Right renal pelvis (tissue), 4 donors: ENCODE measurements at places on chromosomes 2 and 18.

DNA sequence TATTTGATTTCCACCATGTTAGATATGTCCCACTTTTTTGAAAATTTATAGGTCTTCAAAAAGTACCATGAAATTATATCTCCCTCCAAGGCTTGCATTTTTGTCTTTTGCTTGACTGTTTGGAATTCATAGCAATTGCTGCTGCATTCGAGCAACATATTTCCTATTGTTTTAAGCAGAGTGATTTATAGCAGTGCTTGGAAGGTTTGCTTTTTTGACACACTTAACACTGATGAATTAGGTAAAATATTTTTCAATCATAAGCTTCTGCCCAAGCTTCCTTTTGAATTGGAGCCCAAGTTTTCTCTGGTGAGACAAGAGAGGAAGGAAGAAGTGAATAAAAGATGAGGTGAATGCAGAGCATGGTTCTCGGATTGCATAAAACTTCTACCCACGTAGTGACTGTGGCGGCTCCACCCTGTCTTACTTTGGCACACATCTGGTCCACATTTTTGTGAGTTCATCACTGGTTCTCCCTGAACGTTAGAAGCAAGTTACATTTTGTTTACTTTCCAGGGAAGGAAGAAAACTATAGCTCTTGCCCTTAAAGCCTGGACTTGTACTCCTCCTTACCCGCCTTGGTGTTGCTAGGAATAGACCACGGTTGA lies 667.0 kb downstream of the TSN start:
- no peak for DNase-seq

DNA sequence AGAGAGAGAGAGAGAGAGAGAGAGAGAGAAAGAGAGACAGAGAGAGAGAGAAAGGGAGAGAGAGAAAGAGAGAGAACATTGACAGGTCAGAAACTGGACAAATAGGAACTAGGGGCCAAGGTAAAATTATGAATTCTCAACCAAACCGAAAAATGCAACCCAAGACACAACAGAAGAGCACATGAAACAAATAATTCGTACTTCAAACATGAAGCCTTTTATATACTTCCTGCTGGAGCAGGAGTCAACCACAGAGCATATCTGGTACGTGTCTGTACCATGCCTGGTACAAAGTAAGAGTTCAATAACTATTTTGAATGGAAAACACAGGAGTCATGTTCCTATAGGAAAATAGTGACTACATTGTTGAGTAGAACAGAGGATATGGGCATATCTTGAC lies 6.5 kb upstream of the VPS54 start:
- no peak for DNase-seq

GRCh38 chr2:197071213-197071612 lies 144.7 kb upstream of the PGAP1 start:
- no peak for DNase-seq

GRCh38 chr18:31246460-31246859 lies 71.5 kb upstream of the DSG1 start:
- DNase-seq, result no peak

DNA sequence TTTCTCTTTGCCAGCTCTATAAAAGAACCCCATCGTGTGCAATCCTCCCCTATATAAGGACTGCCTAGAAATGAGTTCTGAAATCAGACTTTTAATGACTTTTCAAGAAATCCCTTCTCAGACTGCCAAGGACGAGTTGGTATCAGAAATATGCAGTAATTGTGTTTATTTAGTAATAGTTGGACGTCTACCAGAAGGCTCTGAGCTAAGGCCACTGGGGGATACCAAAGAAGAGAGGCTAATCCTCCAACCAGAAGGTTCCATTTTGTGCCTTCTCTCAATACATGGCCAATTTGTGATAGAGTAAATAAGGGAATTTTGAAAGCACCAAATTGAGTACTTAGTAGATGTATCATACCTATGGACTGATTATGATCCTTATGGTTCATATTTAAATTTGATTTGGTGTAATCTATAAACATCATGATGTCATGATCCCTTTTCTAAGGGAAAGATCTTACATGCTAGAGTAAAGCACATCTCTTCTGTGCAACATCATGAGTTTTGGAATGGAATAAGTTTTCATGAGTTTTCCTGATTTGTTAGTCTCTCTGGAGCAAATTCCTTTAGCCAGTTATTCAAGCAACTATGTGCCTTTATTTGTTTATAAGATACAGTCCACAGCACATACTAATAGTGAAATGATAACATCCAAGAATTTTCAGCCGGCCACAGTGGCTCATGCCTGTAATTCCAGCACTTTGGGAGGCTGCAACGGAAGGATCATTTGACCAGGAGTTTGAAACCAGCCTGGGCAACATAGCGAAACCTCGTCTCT lies 82.2 kb upstream of the LTBP1 start:
- no peak for DNase-seq

- DNase-seq, result no peak
Measured at GRCh38 chr18:31487246-31488015, 10.5 kb upstream of the DSG2 start.

DNA sequence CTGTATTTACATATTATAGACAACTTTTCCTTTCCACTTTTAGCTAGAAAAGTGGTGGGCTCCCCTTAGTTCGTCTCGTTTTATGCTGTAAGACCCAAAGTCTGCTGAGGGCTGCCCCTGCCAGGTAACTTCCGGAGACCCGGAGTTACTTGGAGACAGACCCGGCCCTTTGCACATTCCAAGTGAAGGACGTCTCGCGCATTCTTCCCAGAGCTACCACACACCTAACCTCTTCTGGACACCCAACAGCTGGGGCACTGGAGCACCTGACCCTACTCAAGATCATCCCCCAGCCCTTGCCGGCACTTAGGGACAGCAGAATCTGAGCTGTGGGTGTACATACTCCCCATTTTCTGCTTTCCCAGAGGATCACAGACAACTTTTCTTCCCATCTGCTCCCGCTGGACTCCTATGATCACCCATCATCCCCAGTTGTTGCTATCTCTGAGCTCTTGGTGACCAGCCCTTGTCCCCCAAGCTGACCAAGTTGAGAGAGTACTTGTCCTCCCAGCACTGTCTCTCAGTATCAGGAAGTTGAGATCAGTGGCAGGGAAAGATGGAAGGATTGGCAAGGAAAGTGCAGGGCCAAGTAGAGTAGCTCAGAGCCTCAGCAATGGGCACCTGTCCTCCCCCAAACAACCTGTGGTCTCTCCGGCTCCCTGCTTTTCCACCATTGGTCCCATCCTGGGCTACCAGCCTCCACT lies 8.4 kb upstream of the SATB2 start:
- no peak for DNase-seq

DNA sequence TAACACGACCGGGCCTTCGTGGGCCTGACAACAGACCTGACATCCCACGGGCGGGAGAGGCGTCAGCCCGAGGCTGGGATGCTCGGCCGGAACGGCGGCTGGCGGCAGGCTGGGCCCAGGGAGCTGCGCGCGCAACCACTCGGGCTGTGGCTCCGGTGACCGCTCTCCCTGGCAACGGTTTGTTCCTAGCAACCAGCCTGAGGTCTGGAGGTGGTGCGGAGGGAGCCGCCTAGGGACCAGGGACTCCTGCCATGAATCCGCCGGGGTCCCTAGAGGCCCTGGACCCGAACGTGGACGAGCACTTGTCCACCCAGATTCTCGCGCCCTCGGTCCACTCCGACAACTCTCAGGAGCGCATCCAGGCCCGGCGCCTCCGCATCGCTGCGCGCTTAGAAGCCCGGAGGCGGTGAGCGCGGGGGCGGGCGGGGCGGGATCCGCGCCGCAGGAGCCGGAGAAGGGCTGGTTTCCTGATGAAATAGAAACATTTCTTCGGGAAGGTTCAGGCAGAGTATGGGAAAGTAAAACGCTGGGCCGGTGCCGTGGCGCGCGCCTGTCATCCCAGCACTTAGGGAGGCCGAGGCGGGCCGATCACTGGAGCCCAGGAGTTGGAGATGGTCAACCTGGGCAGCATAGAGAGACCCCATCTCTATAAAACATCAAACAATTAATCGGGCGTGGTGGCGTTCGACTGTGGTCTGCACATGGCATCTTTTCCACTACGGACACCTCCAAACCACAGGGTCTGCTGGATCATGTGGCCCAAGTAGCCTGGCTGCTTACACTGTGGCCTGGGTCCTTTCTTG lies at the start of gene DRC1:
DRC1 (plus strand) TSS at position 182 of the 803 bp plus-strand sequence; CDS start at position 252, 70 bp downstream.
- peak; percentile 70 for DNase-seq

- DNase-seq, result no peak
Measured at GRCh38 chr2:176642074-176642473, 372.8 kb downstream of the MTX2 start.

GRCh38 chr2:147862859-147863516 lies 18.2 kb downstream of the ACVR2A start:
- no peak for DNase-seq

DNA sequence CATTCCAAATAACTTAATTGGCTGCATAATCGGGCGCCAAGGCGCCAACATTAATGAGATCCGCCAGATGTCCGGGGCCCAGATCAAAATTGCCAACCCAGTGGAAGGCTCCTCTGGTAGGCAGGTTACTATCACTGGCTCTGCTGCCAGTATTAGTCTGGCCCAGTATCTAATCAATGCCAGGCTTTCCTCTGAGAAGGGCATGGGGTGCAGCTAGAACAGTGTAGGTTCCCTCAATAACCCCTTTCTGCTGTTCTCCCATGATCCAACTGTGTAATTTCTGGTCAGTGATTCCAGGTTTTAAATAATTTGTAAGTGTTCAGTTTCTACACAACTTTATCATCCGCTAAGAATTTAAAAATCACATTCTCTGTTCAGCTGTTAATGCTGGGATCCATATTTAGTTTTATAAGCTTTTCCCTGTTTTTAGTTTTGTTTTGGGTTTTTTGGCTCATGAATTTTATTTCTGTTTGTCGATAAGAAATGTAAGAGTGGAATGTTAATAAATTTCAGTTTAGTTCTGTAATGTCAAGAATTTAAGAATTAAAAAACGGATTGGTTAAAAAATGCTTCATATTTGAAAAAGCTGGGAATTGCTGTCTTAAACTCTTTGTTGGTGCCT lies 1.4 kb downstream of the PCBP1 start:
- DNase-seq, result no peak

GRCh38 chr2:135999899-136000298 lies 14.5 kb upstream of the DARS1 start:
- no peak for DNase-seq

GRCh38 chr2:99382143-99382542 lies 45.0 kb downstream of the EIF5B start:
- no peak for DNase-seq

GRCh38 chr2:180520206-180520605 lies 460.2 kb upstream of the UBE2E3 start:
- no peak for DNase-seq

GRCh38 chr18:66160007-66160406 lies 409.2 kb downstream of the CDH7 start:
- no peak for DNase-seq

GRCh38 chr18:1017227-1018058 lies 112.8 kb downstream of the ADCYAP1 start:
- no peak for DNase-seq

GRCh38 chr18:59233017-59233410 lies 13.1 kb downstream of the GRP start:
- no peak for DNase-seq

DNA sequence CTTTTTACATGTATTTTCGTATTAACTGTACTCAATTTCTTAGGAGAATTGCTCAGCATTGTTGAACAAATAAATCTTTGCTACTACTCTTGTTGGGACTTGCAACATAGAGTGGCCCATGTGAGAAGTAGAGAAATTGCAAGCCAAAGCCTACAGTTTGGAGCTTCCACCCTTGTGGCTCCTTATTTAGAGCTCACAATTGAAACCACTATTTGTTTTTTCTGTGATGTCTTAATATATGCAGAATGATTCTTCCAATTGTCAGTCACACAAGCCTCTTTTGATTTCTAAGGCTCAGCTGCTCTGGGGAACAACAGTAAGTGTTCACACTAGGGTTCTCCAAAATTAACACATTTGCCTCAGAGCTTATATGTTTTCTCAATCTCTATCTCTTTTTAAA lies 60.2 kb upstream of the GALNT13 start:
- no peak for DNase-seq

GRCh38 chr2:158498043-158498748 lies 41.4 kb downstream of the PKP4 start:
- DNase-seq, result no peak

- DNase-seq, result no peak
Measured at GRCh38 chr2:106841886-106842645, 43.9 kb downstream of the ST6GAL2 start.

GRCh38 chr2:223057569-223057968 lies 5.6 kb downstream of the KCNE4 start:
- no peak for DNase-seq

DNA sequence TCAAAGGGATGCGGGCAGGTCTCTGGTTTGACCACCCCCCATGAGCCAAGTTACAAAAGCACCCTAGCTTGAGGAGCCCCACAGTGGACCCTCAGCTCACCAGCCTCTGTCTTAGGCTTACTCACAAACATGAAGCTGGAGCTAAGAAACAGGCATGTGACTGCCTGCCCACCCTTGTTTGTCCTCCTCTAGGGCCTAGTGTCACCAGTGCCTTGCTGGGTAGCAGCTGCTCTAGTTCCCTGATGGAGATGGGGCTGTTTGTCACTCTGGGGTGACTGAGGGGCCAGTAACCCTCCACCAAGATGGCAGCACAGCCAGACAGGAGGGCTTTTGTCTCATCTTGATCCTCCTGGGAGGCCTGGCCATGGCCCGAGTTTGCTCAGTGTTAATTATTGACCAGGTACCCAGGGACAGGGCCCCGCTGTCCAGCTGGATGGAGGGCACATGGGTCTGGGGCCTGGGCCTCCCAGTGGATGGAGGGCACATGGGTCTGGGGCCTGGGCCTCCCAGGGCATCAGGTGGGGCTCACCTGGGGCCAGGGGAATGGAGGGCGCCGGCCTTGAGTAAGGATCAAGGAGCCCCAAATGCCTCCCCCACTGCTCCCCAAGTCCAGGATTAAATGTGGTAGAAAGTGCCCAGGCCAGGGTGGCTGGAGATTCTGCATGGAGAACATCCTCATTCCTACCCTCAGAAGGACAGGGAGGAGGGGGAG lies 185.9 kb upstream of the HAAO start:
- no peak for DNase-seq

GRCh38 chr2:209305746-209306196 lies 118.1 kb upstream of the MAP2 start:
- no peak for DNase-seq

DNA sequence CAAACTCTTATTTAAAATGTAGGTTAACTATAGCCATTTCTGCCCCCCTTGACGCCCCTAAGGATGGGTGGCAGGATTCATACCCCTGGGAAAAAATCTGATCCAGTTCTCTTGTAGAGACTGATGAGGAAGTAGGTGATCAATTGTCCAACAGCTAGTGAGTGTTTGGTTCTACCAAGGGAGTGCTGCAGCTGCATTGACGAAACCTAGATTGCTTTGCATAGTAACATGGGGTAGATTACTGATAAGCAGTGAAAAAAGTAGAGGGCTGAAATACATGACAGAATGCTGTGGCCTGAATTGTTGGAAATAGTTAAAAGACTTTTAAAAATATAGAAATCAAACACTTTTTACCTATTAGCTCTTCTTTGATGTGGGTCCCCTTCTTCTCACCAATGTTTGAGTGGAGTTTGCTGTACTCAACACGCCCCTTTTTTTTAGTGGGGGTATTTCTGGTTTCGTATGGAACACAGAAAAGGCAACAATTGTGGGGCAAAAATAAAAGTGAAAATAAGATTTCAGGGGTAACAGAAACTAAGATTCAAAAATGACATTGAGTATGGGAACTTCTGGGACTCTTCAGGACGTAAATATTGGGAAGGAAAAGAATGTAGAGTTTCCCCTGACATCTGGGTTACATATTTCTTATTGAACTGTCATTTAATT lies 66.2 kb downstream of the MAIP1 start:
- no peak for DNase-seq

GRCh38 chr18:2680216-2680792 lies 24.8 kb downstream of the SMCHD1 start:
- no peak for DNase-seq
